ENCODE measurements at places on chromosomes 5 and 9.
A peak's percentile ranks its signal among the peaks of the same experiment; 100 is the strongest.

DNA sequence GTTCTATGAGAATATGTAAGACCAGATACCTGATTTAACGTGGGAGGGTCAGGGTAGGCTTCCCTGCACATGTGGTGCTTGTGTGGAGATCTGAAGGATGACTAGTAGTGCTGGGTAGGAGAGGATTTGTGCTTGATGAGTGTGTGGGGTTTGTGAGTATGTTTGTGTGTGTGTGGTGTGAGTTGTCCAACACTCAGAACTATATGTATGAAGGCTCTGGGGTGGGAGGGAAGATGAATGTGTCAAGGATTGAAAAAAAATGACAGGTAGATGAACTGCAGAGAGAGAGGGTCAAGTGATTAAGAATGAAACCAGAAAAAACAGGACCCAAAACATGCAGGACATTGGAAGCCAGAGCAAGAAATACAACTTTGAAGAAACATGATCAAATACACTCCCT, 154.6 kb upstream of the NR3C1 start:
- DNase-seq: no peak

DNA sequence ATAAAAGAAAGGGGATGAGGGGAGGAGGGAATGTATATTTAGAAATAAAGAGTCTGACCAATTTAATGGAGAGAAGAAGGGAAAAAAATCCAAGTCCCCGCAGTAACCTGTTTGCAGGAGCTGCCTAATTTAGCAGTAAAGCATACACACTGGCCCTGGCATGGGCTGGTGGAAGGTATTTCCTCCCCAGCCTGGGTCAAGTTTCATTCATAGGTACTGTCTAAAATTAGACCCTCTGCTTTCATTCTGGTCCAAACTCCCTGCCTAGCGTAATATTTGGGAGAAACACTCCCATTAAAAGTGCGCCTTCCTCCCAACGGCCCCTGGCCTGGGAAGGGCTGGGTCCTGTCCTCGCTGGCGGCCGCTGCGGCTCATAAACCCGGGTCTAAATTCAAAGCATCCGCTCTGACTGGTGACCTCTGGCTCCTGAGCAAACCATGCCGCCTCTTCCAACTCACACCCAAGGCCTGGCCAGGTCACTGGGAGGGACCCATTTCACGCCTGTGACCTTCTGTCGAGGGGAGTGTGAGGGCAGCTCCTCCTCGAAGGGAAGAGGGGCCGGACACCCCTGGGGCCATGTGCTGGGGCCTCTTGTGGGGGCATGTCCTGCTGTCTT, 123.2 kb downstream of the FGF18 start:
- no peak for DNase-seq

- peak; percentile 77 for DNase-seq
Observed at GRCh38 chr5:60287174-60287771, 393.7 kb upstream of the PDE4D start.

DNA sequence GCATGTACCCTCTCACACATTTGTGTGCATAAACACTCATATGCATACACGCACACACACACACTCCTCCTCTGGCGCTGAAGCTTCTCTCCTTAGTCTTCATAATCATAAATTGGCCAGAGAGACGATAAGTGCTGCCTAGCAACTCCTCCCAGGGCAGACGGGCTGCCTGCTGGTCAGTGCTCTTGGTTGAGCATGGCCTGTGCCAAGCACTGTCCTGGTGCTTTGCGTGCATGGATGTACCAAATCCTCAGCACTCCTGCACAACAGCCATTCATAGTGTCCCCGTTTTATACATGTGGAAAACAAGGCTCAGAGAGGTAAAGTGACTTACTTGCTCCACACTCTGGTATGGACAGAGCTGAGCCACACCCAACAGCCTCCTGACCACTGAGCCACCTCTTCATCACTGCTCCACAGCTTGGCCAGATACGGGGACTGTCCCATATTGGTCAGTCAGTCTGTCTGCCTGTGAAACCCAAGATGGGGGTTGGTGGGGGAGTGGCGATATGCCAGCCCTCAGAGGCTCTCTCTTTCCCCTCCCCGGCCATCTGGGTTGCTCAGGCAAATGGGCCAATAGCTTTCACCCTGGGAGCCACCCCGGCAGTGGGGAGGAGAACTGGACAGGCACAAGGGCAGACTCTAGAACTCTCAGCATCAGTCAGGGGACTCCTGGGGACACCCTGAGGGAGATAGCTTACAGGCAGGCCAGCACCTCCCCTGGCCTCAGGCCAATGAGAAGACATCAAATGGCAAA, 64.3 kb upstream of the GARNL3 start:
- no peak for DNase-seq

DNA sequence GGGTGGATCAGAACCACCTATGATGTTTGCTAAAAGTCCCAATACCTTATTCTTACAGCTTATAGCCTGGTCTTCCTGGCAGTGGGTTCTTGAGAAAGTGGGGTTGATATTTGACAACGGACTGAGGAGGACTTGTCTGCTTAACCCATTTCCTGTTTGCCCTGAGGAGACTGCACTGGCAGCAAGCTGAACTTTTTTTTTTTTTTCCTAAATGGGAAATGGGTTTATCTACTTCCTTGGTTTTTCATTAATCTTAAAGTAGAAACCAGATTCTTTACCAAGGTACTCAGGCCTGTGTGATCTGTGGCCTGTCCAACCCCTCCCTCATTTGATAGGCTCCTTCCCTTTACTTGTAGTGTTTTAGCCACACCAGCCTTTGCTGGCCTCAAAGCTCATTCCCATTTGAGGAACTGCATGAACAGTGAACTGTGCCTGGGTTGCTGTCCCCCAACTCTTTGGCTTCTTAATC, 47.1 kb downstream of the C9orf57 start:
- DNase-seq: no peak

DNA sequence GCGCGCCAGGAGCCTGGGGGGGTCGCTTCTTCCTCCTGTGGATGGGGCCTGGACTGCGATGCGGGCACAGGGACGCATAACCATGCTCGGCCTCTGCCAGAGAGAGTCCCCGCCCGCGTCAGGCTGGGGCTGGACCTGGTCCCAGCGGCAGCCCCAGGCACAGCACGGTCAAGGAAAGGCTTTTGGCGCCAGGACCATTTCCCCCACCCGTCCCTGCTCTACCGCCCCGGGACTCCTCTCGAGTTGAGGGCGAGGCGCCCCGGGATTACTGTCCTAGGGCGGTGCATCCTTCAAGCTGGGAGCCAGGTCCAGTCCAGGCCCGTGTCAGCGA, 341 bp downstream of the MXD3 start:
- DNase-seq: no peak

- peak; percentile 67 for DNase-seq
Observed at GRCh38 chr5:33997331-33997983, 10.4 kb downstream of the AMACR start.

DNA sequence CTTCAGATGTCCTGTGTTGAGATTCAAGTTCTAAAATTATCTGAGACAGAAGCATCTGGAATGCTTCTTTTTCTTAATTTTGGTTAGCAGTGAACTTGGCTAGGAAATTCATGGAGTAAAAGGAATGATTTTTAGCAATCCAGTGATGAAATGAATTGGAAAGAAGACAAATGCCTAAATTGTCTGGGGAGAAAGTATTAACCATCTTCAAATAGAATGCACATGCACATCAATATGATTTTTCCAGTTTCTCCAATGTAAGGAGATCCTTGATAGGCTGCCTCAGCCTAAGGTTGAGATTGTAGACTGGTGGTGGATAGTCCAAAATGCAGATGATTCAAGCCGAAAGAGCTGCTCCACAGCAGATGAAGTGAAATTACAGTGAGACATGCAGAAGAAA, 106.7 kb downstream of the PCSK5 start:
- DNase-seq: no peak

DNA sequence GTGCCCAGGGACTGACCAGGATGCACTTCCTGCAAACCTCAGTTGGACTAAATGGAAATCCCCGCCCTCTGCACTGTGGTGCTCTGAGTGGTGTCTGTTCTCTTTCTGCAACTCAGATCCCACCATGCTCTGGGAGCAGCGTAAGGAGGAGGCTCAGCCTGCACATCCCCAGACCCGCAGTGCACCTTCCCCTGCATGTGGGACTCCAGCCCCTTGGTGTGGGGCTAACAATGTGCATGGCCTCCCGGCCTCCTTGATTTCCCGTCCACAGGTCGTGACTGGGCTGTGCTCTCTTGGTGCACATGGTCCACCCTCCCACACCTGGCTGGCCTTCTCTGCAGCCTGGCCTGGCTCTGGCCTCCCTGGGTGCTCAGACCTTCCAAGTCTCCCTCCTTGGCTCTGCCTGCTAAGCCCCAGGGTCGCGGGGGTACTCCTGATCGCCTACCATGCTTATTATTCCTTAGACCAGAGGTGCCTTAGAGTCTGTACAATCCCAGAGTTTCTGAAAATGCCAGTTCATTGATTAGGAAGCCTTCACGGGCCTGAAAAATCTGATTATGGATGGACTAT, 397.5 kb downstream of the IRX2 start:
- no peak for DNase-seq

DNA sequence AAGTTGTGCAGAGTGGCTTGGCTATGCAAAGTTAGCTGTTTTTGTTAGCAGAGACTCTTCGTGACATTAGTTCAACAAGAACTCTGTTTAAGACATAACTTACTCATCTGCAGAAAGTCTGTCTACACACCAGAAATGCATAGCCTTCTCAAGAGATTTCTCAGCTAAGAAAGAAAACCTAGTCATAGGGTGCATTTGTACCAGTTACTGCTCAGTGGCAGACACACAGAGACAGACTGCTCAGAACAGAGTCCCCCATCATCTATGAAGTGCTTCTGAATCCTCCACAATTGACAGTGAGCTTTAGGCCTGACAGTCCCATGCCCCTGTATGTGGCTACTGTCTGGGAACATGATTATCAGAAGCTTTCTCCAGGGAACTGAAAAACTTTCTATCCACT, 56.1 kb upstream of the IFNK start:
- DNase-seq: no peak

DNA sequence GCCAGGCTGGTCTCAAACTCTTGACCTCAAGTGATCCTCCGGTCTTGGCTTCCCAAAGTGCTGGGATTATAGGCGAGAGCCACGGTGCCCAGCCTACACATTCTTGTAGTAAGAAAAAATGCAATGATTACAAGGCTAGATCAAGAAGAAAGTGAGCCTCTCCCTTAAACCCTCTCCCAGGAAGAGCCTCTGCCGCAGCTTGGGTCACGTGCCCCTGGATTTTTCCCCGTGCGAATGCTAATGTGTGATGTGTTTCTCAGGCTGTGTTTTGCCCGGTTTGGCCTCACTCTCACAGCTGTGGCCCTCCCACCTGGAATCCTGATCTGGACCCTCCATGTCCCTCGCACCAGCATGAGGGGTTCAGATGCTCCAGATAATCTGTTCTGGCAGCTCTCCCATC, 6.9 kb downstream of the PLPP7 start:
- no peak for DNase-seq

GRCh38 chr5:56501781-56502557, 268.8 kb upstream of the ANKRD55 start:
- DNase-seq: no peak

DNA sequence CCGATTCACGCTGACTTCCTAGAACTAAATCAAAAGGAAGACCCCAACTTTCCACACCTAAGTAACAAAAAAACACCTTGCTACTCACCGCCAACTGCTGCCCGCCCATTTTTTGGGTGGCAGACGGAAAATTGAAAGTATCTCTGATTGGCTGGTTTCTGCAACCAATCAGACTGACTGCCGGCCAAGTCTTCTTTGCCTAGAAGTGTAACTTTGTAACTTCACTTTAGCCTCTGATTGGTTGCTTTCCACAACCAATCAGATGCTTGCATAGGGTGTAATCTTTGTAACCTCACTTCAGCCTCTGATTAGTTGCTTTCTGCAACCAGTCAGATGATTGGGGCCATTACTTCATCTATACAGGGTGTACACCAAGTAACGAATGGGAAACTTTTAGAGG, 42.6 kb upstream of the ANKH start:
- DNase-seq: no peak

DNA sequence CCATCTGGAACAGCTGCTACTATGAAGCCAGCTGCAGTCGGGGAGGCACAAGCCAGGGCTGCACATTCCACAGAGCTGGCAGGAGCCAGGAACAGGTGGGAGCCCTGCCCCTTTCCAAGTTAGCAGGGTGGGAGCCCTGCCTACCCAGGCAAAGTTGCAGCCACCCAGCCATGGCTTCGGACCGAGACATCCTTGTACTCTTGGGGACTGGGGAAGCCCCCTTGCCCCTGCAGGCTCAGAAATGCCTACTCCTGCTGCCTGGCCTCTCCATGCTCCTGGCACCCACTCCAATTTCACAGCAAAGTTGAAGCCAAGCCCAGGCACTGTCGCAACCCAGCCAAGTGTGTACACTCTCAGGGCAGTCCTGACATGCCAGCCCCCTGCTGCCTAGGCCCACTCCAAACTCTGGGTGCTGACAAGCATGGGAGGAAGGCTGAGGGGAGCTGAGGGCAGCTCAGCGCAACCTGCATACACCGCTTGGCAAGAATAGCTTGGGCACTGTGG, 165.1 kb downstream of the RNF180 start:
- no peak for DNase-seq

GRCh38 chr5:78361631-78361993, 1.2 kb downstream of the SCAMP1 start:
- DNase-seq: no peak

GRCh38 chr5:131523500-131524185, 111.4 kb downstream of the RAPGEF6 start:
- DNase-seq: no peak

DNA sequence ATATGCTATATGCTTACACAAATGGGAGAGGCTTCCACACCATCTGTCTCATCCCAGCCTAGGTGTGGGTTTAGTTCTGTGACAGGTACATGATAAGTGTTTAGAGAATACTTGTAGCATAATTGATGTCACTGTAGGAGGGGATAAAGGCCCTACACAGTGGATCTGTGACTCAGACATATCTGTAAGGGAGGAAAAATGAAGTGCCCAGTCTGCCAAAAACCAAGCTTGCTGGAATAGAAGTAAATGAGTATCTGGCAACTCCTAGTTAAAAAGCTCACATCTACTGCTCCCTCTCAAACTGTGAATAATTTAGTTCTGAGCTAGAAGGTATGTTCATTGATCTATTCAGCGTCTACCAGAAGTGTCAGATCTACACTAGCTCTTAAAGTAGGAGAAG, 38.9 kb upstream of the FAM174A start:
- no peak for DNase-seq

DNA sequence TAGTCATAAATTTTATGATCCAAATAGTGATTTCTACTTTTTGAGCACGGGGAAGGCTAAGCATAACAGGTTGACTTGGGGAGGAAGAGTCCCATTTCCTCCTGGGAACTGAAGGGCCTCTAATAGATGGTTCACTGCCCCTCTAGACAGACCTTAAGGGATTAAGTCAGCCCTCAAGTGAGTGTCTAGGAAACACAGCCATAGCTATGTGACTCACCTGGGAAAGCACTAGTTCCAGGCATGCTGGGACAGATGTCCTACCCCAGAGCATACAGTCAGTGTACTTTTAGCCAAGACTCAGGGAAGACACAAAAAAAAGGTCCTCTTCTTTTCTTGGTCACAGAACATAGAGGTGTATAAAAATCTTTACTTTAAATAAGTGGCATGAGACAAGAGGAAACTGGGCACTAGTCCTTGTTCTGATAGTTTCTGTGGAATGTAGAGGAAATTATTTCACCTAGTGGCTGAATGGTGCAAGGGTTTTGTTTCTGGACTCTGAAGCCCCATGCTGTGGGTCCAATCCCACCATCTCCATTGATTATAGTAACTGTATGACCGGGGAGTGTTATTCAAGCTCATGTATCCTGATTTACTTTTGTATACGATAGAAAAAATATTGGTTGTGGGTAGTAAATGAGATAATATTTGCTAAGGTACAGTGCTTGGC, 86.0 kb downstream of the NREP start:
- DNase-seq: no peak

GRCh38 chr9:26892251-26893029, at the start of gene CAAP1:
CAAP1 (minus strand) TSS chr9:26892802; CDS start chr9:26892715, 87 bp downstream.
- peak; percentile 96 for DNase-seq
